ENCODE measurements at places on chromosomes 4 and X.

GRCh38 chr4:39045827-39046221, 13.6 kb upstream of the TMEM156 start:
- no peak for DNase-seq

- no peak for DNase-seq
Observed at GRCh38 chr4:4752576-4753401, 106.7 kb upstream of the MSX1 start.

DNA sequence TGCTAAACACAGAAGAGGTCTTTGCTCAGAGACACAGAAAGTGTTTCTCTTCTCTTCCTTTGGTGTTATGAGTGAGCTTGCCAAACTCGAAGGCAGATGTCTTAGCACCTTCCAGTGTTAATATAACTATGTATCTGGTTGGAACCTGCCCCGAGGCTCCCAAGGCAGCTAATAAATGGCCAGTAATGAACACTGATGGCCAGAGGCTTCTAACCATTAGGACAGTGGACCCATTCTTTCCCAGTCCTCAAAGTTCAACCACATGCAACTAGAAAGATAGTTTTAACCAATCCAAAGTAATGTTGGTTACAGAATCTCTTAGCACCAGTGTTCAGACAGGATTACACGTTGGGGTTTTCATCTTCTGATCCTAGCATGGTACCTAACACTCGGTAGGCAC, 42.7 kb upstream of the JADE1 start:
- DNase-seq = no peak

DNA sequence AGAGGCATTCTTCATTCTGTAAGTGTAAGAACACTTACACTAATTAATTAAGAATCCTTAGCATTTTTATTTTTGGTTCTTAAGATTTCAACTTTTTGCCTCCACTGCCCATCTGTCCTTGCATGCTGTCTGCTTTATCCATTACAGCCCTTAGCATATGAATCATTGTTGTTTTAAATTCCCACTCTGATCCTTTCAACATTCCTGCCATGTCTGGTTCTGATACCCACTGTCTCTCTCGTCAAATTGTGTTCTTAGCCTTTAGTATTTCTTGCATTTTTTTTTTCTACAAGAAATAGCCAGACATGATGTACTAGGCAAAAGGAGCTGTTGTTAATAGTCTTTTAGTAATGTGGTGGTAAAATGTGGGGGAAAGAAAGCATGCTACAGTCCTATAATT, 1360.0 kb downstream of the TECRL start:
- DNase-seq = no peak

- no peak for DNase-seq
Observed at GRCh38 chr4:159013692-159014091, 89.2 kb upstream of the RAPGEF2 start.

DNA sequence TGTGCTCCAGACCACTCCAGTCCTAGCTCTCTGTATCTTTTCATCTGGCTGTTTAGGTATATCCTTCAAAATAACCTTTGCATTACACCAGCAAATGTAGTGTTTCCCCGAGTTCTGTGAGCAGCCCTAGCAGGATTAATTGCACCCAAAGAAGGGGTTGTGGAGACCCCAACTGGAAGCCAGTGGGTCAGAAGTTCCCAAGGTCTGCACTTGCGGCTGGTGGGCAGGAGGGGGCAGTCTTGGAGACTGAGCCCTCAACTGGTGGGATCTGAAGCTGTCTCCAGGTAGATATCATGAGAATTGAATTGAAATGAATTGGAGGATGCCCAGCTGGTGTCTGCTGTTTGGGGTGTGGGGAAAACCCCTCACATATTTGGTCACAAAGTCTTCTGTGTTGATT, 1485.3 kb upstream of the TENM3 start:
- DNase-seq = no peak

DNA sequence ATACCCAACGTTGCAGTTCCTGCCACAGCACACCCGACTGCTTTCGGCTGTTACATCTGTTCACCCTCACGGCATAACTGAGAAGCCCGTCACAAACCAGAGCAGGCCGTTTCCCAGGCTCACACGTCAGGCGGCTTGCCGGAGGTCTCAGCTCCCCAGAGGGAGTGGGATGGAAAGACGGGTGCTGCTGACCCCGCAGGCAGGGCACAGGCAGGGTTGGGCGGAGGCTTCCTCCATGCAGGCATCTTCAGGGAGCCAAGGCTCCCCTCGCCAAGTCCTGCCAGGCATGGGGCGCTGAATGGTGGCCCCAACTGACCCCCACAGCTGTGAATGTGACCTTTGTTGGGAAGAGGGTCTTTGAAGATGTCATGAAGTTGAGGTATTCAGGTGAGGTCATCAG, 57.5 kb downstream of the ACOX3 start:
- no peak for DNase-seq

DNA sequence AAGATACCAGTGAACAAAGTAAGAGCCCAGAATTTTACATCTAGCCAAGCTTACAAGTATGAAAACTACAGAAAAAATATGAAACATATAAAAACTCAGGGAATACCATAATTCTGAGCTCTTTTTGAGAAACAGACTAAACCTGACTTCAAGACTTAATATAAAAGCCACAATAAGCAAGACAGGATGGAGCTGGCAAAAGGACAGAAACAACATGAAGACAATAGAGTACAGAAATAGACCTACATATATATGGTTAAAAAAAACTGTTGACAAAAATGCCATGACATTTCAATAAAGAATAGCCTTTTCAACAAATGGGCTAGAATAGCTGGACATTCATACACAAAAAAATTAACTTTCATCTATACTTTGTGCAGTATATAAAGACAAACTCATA, 49.4 kb downstream of the UBA6 start:
- DNase-seq = no peak

GRCh38 chr4:44583393-44583792, 68.0 kb downstream of the YIPF7 start:
- DNase-seq = no peak

DNA sequence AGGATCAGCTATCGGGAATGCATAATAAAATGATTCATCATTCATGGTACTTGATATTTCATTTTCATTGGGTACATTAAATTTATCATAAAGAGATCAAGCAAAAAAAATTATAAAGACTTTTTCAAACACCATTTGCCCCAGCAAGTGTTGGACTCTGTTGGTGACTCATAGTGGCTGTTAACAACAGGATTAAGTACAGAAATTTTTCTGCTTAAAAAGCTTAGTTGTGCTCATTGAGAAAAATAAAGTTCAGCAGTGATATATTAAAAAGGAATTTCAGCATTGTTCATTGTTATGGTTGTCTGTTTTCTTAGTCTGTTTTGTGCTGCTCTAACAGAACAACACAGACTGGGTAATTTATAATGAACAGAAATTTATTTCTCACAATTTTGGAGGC, 86.2 kb upstream of the PCDH10 start:
- no peak for DNase-seq
